Keratinocyte (primary cell): ENCODE measurements at places on chromosomes 5 and 9.

DNA sequence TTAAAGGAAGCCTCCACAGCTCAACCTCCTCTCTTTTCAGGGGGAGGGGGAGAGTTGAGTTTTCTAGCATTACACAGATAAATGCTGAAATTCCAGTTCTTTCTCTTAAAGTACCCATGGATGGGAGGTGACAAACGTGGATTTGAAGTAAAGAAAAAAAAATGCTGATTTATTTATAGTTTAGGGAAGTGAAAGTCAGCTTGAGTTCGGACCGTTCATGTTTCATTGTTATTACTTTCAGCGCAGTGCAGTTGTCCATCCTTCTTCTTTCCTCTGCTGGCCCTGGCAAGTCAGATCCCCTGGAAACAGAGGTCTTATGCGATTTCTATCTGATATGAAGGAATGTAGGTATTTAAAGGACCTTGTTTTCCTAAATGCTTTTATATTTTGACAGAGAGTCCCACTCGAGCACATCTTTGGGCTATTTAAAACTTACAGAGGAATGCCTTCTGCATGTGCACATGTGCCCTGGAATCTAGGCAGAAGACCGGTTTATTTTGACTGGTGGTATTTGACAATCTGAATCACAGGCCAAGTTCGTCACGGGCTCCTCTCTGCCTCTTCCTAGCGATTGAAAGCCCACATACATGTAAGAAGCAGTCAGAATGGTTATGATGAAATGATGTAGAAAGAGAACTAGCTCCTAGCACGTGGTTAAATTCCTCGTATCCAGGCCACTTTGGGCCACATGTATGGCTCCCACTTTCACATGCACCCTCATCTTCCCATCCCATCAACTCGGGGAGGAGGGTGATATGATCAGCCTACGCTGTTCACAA, 385.2 kb upstream of the KLF4 start:
- no peak for DNase-seq

DNA sequence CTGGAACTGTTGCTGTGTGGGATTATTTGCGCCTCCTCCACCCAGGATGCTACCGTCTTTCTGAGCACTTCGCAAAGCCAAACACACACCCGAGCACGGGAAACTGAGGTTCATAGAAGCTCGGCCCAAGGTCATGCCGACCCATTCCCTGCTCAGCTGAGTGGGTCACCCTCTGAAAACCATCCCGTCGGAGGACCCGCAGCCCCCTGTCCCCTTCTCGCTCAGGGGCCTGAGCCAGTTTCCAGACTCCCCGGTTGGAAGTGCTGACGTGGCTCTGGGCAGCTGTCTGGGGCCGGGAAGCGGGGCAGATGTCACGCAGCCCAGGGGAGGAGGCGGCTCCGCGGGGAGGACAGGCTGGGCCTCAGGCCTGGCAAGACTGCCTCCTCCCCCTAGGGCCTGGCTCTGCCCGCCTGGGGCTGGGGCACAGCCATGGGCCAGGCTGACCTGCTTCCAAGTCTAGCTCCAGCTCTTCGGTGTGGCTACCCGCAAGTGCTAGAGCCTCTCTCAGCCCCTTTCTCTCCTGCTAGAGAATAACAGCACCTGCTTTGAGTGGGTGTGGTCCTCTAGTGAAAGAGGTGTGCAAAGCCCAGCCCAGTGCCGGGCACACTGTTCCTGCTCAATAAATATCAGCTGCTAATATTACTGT, 9.9 kb upstream of the CXXC5 start:
- DNase-seq: no peak

DNA sequence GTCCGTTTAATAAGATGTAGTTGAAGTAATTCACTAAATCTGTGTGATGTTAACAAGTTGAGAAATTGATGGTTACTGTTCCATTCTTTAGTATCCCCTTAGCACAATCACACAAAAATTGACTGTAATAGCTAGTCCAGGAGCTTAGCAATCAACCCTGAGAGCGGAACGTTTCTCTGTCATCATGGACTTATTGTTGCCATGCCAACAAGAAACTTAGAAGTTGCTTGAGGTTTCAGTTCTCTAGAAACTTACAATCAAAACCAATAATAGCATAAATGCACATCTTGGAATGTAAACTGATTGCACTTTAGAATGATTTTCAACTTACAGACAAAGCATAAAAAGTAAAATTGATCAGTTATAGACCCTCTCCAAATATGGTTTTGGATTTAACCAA, 125.4 kb upstream of the ANKH start:
- DNase-seq: no peak

DNA sequence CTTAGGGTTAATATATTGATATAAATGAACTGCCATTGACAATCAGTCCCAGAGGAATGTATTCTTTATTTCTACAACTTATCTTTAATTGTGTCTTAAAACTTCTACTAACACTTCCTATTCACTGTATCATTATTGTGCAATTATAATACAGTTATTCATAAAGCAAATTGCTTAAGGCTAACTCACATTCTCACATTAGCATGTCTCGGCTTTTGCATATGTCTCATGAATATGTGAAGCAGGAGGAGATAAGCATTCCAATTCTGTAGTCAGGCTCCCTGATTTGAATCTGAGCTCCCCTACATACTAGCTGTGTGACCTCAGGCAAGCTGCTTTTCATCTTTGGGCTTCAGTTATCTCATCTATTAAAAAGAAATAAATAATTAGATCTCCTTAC, 45.4 kb downstream of the PLGRKT start:
- no peak for DNase-seq

GRCh38 chr9:90943341-90943740, 141.7 kb downstream of the SYK start:
- DNase-seq: no peak

DNA sequence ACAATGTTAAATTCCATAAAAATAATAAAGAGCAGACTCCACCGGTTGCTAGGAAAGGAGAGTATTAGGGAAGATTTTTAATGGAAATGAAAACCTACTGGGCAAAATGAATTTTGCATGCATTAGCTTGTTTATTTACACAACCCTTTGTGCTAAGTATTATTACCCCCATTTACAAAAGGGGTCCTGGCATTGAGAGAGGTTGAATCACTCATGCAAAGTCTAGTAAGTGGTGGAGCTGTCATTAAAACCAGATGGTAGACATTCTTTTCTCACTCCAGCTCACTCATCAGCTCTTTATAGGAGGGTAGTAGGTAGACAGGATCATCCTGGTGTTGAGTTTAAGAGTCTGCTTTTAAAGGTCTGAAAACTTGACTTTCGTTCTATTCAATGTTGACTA, 395.1 kb downstream of the PLK2 start:
- no peak for DNase-seq

DNA sequence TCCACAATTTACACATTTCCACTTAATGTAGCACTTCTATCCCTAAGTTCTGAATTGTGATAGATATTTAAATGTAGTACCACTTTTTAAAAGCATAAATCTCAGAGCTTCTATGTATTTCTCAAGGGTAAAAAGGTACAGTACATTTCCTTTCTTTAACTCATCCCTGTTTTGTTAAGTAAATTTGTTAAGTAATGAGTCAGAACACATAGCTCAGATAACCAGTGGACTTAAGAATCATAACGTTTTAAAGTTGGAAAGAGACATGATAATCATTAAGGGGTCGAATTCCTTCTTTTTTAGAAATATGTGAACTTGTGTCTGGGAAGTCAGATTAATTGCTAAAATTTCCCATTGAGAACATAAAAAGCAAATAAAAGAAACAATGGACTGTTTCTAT, 810.2 kb upstream of the NUDT12 start:
- DNase-seq: no peak

DNA sequence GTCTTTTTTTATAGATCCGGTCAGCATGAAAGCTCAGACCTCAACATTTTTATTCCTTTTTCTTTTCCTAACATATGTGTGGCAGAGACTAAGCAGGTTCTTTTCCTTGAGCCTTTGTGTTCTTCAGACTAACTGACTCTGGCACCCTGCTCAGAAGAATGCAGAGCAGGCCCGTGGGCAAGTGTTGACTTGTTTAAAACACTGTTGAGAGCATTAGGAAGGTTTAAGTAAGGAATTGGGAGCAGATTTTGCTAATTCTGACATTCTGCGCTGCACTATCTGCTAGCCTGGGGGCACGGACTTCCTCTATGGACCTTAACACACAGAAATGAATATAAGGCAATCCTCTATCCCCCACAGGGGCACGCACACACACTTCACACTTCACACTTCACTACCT, 182.5 kb upstream of the PIK3R1 start:
- peak; percentile 61 for DNase-seq

- DNase-seq: no peak
Measured at GRCh38 chr5:76771705-76772405, 47.0 kb upstream of the F2RL1 start.

- DNase-seq: no peak
Measured at GRCh38 chr9:88932766-88933165, 58.5 kb upstream of the S1PR3 start.

- no peak for DNase-seq
Measured at GRCh38 chr9:8020186-8020585, 220.6 kb upstream of the DMAC1 start.

DNA sequence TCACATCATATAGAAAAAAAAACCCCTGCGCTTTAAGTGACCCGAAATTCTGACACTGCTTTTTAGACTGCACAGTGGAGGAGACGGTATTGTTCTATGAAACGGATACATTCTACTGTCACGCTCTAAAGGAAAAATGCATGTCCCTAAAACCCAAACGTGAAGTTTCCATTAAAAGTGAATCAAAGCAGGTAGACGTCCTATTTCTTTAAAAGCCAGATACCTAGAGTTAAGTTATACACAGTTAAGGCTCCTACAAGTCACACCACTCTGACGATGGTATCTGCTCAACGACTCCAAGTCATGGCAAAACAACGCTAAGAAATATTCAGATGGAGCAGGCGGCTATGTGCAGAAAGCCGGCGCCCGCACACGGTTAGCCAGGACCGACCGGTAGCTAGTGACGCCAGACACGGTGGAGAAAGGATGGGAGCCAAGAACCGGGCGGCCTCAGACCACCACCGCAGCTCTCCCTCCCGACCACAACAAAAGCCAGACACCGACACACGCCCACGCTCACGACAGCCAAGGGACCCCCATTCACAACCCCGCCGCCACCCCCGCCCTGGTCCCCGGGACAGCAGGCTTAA, 734 bp downstream of the SKP1 start:
- DNase-seq: no peak

DNA sequence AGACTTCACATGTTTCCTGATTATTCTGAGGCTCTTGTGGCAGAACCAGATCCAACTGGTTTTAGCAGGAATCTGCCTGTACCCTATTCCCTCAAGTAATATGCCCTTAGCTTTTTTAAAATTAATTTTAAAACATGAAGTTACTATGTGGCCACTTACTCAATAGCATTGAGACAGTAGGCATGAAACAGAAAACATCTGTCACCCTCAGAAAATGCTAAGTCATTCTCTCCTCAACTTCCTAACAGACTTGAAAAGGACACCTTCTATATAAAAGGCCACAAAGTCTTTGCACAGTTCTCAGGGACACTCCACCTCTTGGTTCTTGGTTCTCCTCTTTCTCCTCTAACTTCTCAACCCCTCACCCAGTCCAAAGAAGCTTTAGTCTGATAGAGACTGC, 277.8 kb downstream of the RAB3C start:
- DNase-seq: no peak

GRCh38 chr9:94017939-94018531, 62.9 kb upstream of the BARX1 start:
- DNase-seq: no peak

DNA sequence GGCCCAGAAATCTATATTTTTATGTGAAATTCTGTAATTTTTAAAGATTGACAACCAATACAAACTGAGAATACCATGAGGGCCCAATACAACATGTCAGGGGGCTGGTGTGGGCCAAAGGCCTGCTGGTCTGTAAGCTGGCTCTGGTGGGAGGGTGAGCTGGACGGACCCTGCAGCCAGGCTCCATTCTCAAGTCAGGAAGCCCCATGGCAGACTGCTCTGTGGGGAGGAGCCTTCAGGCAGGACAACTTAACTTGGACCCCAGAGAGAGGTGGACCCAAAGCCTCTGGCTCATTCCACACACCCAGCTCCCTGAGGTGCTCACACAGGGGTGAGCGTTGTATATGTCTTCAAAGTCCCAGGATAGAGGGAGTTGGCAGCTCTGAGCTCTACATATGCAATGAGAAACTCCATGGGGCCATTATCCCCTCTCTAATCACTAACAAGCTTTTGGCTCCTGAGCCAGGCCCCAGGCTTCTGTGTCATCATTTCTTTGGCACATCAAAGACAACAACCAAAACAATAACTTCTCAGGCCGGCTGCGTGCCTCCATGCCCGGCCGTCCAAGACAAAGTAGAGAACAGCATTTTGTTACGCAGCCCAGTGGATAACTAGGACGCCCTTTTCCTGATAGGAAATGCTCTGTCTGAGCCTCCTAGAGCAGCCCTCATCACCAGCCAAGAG, 6.4 kb downstream of the SEPTIN8 start:
- DNase-seq: no peak

DNA sequence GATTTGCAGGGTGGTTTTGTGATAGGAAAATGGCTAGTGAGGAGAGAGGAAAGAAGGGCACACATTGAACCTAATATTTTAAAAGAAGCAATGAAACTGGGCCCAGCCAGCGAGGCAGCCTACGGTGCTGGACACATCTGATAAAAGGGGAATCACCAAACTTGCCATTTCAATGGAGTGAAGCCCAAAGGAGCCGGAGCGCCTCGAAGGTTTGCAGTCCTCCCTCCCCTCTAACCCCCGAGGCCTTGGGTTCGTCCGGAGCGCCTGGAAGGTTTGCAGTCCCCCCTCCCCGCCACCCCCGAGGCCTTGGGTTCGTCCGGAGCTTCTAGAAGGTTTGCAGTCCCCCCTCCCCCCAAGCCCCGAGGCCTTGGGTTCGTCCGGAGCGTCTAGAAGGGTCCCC, 132.6 kb downstream of the TENT4A start:
- DNase-seq: no peak

GRCh38 chr5:122844136-122844909, 1.1 kb upstream of the SNX24 start:
- DNase-seq: peak; percentile 48

- DNase-seq: no peak
Measured at GRCh38 chr5:133368916-133369783, 243.2 kb downstream of the FSTL4 start.

GRCh38 chr5:66009277-66009676, 82.9 kb downstream of the ERBIN start:
- DNase-seq: no peak

GRCh38 chr9:81227507-81228245, 461.7 kb downstream of the TLE1 start:
- DNase-seq: no peak

- DNase-seq: no peak
Measured at GRCh38 chr5:157266286-157267007, 524 bp downstream of the CYFIP2 start.
